ENCODE measurements at places on chromosomes 6 and 20.

DNA sequence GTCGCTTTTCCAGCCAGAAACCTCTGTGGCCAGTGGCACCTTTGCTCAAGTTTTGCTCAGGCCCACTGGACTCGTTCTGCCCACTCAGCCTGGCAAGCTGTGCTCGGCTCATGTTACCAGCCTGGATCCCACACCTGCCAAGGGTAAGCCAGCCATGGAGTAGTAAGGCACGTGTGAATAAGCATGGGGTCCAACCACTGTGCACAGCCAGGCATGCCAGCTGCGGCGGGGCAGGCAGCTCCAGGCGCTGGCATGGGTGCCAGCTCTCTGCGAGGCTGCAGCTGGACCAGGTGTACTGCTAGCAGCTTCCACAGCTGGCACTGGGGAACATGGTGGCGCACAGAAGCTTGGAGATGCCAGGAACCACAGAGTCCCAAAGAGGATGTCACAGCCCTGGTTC lies 32.1 kb upstream of the PDYN start:
- no peak for DNase-seq

DNA sequence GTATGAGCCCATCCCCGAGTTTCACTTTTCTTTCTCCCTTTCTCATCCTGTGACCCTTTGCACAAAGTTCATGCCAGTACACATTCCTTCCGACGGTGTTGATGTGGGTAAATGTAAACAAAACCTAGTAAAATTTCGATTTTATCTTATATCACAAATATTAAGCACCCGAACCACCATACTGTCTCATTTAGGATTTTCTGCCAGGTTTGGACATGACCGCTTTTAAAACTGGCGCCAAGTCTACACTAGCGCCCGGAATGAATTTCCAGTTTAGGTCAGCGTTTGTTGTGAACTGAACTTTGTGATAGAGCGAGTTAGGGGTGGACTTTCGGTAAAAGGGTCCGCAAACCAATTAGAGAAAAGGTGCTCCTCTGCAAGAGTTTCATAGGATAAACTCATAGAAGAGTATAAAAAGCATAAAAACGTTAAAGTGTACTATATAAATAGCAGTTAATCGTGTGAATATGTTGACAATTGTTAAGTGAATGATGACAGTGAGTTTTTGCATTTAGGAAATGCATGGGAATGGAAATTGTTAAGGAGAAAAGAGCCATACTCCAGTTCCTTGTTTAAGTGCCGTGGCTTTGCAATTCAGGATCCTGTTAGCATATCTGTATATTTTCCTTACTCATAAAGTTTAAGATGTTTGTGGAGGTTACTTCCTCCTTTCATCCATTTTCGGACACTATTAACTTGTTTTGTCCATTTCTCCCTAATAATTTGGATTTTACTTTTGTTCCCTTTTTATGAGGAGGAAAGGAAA lies 937 bp downstream of the AKAP7 start:
- peak; percentile 29 for DNase-seq

DNA sequence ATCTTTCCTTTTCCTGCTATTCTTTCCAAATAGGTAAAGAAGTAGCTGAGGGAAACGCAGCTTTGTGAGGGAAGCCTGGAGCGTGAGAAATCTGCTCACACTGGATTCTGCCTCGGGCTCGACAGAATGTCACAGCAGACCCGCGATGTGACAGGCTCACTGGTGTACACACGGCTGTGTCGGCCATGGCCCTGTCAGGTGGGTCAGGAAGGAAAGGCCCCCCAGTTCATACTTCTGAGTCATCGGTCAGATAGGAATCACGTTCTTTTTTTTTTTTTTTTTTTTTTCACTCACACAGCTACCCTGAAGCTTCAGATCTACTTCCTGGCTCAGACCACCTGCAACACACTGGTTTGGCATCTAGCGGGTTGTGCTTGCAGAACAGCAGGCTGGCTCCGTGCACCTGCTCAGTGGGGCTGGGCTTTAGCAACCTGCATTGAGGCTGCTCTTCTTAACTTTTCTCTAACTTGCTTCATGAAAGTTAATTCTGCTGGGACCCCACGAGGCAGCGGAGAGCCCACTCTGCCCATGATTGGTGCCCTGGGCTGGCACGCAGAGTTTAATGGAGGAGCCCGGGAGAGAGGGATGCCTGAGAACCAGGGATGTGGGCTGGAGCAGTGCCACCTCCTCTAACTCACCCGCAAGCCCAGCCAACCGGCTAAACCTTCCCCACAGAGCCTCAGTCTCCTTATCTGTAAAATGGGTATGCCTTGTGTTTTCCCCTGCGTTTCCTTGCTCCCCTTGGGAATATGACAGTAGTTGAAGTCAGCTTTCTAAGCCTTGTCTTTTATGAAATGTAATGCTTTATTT lies 61.5 kb upstream of the FNDC1 start:
- DNase-seq, result no peak

GRCh38 chr20:59824711-59825562 lies 108.5 kb downstream of the SYCP2 start:
- no peak for DNase-seq

DNA sequence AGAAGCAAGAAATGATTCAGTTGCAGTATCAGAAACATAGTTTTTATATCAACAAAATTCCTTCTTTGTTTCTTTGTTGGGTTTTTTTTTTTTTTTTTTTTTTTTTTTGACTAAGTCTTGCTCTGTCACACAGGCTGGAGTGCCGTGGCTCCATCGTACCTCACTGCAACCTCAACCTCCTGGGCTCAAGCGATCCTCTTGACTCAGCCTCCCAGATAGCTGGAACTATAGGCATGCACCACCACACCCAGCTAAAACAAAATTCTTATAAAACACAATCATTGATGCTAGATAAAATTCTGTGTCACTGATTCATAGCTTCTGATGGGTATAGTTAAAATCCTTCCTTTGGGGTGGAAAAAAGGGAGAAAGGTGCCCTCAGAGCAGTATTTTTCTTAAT lies 110.3 kb upstream of the TNFAIP3 start:
- DNase-seq, result no peak

GRCh38 chr20:23090147-23090546 lies 4.0 kb upstream of the CD93 start:
- no peak for DNase-seq

DNA sequence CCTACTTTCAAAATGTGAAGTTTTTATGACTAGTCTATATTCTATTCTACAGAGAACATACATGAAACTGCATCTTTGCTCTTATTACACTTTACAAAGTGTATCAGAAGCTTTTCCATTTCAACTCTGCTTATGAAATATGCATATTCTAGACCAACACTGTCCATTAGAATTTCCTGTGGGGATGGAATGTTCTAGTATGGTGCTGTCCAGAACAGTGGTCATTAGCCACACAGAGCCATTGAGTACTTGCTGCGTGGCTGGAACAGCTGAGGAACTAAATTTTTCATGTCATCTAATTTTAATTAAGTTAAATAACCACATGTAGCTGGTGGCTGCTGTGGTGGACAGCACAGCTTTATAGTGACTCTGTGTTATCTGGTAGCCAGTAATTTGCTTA lies 105.9 kb upstream of the PDE10A start:
- DNase-seq, result no peak

DNA sequence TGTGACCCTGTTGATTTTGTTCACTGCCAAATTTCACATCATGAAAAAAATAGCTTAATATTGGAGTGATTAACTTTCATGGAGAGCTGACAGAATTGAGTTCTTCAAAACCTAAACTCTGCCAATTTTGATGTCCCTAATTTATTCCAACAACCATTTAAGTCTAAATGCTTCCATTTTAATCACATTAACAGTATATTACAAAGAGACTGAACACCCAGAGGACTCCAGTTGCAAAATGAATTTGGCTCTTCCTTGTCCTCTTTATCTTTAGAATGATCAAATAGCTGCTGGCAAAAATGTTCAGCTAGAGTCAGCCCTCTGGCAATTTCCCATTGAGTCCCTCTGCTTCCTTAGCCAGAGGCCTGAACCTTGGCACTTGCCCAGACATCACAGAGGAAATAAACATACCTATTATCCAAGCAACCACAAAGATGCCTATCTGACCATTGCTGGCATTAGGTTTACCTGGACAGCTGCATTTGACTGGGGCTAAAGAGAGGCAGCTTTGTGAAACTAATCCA lies 299.0 kb upstream of the STXBP5 start:
- peak; percentile 71 for DNase-seq

DNA sequence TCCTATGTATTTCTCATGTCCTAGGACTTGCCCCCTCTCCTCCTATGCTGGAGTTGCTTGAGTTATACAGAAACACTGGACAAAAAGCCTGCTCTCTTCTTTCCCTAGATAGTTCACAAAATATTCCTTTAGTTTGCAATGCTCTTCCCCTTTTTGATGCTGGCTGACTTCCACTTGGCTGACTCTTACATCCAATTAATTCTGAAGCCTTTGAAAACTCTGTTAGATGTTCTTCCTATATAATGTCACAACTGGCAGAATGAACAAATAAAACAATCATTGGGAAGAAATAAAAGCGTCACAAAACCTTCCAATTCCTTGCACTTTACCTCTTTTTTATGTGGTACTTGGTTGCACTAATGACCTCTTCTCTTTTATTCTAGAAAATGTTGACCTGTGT lies 253.8 kb upstream of the CITED2 start:
- no peak for DNase-seq

DNA sequence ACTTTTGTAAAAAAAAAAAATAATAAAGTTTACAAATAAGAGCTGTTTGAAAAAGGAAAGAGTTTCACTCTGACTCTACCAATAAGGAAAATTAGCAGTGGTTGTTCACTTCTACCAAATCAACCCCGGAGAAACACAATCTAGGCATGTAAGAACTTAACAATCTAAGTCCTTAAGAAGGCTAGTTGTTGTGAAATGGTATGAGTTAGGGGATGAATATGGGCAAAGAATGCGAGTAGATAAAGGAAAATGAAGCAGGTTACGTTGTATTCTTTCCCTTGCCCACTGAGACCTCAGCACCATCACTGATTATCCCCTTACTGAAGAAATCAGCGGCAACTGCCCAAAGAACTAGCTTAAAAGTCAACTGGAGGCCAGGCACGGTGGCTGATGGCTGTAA lies 15.4 kb downstream of the MOCS1 start:
- no peak for DNase-seq

DNA sequence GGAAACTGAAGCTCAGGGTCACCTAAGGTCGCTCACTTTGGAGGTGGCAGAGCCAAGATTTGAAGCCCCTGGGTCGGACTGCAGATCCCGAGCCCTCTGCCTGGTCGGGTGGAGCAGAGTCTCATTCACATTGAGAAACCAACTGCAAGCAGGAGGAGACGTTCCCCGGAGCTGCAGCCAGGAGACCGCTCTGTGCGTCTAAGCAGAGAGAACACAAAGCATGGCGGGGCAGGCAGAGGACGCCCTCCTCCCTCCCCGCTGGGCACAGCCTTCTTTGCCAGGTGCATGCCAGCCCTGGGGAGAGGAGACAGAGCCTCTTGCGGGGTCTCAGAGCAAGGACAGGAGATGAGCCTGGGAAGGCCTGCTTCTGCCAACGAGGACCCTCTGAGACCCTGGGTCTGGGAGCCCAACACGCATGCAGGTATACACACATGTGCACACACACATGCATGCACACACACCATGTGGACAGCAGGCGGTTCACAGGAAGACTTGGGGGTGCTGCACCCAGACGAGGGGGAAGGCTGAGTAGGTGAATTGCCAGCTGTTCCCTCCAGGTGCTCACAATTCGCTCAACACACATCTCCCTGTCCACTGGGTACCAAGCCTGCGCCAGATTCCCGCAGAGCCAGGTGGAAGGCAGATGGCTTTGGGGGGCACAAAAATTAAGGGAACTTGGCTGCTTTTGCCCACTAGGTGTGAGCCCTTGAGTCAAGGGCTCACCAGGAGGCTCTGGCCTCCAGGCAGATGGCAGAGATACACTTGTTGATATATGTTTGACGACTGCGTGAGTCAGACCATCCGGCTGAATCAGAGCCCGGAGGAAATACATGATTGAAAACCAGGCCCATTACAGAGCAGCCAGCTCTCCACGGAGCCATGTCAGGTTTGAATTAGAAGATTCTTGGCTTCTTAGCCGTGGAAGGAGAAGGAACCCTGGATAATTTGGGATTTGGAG lies 5.5 kb upstream of the NTSR1 start:
- peak; percentile 36 for DNase-seq

DNA sequence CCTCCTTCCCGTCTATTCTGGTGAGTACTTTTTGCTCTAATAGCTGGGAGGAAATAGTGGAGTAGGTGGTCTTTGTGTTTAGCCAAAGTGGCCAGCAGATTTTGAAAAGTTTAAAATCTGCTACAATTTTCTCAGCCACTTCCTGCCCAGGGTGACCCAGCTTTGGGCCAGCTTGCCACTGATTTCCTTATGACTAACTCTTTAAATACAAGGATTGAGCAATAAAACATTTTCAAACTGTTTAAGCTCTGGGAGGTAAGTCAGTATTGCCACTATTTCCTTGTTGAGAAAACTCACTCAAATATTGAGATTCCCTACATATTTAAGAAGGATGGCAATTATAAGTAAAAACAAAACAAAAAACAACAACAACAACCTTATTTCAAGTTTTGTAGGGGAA lies 54.5 kb downstream of the TRMT11 start:
- peak; percentile 81 for DNase-seq

DNA sequence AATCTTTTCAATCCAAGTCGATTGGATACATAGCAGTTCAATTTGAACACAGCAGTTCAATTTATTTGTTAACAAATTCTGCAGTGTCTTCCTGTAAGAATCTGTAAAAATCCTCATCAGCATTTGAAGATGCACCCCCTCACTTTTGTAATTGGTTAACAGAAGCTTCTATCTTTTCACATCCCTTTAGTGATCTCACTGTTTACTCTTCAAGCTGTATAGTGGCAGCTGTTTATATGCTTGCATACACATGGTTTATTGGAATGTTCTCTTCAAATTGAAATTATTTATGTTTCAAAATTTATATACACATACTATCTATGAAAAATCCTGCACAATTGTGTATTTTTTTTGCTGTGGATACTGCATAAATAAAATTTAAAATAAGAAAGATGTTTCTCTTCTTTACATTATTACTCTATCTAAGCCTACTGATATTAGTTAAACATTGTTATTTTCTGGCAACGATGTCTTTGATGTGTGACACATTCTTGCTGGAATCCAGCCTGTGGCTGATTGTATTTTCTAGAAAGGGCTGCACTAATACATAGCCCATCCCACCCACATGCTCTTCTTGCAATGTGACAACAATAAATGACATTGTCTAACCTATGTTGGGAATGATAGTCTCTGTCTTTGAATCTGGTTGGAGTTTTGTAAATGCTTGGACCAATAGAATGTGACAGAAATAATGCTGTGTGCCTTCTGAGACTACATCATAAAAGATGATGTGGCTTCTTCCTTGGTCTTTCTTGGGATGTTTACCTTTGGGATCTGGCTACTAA lies 573.0 kb downstream of the CD109 start:
- no peak for DNase-seq

DNA sequence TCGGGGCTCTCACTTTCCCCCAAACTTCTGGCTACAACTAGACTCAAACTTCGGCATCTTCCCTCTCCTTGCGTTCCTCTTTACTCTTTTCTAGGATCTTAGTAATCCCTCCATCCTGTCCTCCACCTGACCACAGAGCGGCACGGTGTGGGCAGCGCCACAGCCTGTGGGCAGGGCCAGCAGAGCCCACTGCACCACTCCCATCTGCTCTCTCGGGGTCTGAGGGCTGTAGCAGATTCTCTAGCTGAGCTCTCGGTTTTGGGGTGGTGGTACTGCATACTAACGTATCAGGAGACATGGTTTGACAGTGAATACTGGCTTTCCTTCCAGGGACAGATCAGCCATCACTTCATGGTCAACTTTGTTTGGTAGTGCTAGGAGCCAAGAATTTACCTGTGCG lies 57.4 kb downstream of the EZR start:
- DNase-seq, result no peak

All from LoVo (cell line).